Right renal pelvis (tissue), 4 donors: ENCODE measurements at places on chromosomes 2 and 18.

- DNase-seq, result no peak
Measured at GRCh38 chr18:29188760-29189159, 1011.8 kb upstream of the CDH2 start.

GRCh38 chr2:134021830-134022524, 231.9 kb upstream of the MGAT5 start:
- no peak for DNase-seq

GRCh38 chr18:55997151-55997561, 409.2 kb upstream of the TCF4 start:
- no peak for DNase-seq

DNA sequence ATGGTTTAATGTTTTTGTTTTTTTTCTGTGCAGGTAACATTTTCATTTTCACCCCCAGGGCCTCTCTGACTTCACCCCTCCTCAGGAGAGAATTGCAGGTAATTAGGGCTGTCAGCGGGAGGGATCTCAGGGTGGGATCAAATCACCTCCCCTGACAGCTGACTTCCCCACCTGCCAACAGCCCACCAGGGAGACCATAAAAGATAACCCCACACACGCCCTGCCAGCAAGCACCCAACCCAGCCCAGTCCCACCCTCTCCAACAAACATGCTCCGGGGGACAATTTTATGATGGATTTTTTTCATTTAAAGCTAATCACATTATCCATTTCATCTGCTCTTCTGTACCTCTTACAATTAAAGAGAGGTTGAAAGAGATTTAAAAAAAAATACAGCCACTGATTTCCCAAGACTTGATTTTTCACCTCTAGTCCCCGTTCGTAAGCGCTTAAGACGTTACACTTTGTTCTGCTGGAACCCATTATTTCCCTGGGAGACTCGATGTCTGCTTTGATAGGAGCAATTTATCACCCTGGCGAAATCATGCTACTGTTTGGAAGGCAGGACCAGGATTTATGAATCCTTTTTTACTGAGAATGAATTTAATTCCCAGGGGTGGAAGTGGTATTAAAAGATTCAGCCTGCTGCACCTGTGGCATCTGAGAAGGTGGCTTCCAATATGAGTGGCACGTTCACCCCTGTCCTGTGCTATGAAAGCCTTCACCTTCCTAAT, 232.9 kb upstream of the ID2 start:
- no peak for DNase-seq

DNA sequence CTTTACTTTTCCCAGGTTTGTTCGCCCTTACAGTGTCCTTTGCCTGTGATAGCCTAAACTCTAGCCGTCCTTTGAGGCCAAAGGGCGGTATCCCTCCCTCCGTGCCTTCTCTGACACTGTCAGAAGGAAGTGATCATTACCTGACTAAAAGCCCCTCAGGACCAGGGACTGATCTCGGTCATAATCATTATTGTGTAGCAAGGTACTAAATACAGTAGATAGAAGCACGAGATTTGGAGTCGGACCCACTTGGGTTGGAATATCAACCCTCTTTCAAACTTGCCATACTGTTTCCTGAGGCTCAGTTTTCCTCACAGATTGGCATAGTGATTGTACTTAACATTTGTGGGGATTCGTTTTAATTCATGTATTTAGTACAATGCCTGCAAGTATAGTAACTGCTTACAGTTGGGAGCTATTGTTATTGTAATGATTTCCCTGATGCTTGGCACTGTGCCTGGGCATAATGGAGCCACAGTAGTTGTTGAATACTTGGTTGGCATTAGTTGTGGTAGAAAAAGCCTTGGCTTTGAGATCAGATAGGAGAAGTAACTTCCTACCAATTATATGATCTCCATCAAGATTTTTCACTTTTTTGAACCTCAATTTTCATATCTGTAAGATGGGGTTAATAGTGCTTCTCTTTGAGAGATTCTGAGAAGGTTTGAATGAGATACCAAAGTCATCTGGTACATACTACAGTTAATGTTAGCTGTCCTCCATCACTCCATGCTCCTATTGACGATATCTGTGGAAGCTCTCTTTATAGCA, 836 bp downstream of the STK11IP start:
- no peak for DNase-seq

GRCh38 chr2:122634256-122634655, 878.8 kb downstream of the TSN start:
- no peak for DNase-seq

- DNase-seq, result no peak
Measured at GRCh38 chr18:6708890-6709289, 20.6 kb upstream of the ARHGAP28 start.

- DNase-seq, result no peak
Measured at GRCh38 chr2:189661957-189662321, 680 bp downstream of the ASNSD1 start.
